ENCODE measurements at places on chromosomes 7 and 10. TPM values are rescaled to one million over a fixed set of nuclear protein-coding genes. Genes with fewer than 3 reads are reported as not detected.

GDF2 gene
- polyA plus RNA-seq = 0.13 TPM

OR2A5 gene
- polyA plus RNA-seq = 0.11 TPM

HSPA12A gene
- polyA plus RNA-seq = 12.8 TPM

- no peak for DNase-seq
Observed at GRCh38 chr10:85976267-85976793, 390.3 kb downstream of the GRID1 start.

GRCh38 chr10:129958148-129958628, 5.9 kb downstream of the EBF3 start:
- no peak for DNase-seq

- no peak for DNase-seq
Observed at GRCh38 chr10:43471146-43471545, 34.2 kb downstream of the ZNF487 start.
